Inflammatory macrophage treated with lipopolysaccharide for 1 hour (primary cell): ENCODE measurements at places on chromosomes 3 and 15.
A peak's percentile ranks its signal among the peaks of the same experiment; 100 is the strongest.

DNA sequence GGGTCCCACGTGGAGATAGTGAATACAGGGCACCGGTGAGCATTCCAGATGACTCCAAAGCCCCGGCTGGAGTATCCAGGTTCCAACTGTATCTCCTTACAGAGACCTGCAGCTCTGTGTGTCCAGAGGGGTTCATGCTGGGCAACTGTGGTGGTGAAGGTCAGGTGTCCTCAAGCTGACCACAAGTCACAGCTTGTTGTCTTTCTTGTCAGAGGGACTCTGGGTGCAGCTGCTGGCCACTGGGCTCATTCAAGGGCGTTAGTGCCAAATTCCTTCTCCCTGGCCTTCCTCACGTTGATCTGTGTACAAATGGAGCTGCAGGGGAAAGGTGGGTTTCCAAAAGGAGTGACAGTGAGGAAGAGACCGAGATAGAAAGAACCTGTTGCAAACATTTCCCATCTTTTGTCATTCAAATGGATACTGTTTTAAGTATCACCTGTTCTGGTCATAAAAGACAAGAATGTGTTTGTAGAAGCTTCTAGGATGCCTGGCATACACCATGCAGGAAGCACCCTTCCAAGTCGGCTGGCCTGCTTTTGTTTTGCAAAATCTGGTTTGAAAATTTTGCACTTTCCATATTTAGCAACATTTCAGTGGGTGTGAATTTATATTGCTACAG lies 52.5 kb downstream of the CEMIP start:
- no peak for DNase-seq

DNA sequence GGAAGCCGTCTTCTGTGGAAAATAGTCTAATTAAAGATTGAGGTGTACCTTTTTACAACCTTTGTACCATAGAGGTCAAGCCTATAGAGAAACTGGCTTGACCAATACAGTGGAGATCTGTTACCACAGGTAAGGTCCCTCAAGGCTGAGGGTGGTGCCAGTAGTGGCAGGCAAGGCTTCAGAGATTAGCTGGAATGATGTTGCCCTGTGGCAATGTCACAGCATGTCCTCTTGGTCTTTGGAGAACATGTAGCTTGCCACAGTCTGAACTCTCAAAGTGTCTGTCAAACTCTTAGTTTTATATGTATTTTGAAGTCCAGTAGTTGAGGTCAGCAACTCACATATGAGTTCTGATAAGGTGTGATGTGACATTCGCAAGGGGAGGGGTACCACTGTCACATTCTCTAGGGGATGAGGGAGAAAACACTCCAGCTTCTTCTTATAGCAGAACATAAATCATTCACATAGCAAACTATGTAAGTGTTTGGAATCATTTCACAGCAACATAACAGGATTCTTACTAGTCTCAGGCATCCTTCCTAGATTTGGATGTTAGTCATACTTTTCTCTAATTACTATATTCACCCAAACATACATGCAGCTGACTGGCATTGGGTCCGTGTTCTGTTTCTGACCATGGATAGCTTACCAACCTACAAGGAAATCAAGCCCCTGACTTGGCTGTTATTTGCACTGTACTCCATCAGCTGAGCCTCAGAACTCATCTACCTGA lies 173.6 kb downstream of the UBE2E2 start:
- DNase-seq = no peak

GRCh38 chr15:59557581-59557980 lies 54.0 kb upstream of the GCNT3 start:
- DNase-seq = no peak

- no peak for DNase-seq
Observed at GRCh38 chr15:62756995-62757360, 285.6 kb upstream of the TPM1 start.

DNA sequence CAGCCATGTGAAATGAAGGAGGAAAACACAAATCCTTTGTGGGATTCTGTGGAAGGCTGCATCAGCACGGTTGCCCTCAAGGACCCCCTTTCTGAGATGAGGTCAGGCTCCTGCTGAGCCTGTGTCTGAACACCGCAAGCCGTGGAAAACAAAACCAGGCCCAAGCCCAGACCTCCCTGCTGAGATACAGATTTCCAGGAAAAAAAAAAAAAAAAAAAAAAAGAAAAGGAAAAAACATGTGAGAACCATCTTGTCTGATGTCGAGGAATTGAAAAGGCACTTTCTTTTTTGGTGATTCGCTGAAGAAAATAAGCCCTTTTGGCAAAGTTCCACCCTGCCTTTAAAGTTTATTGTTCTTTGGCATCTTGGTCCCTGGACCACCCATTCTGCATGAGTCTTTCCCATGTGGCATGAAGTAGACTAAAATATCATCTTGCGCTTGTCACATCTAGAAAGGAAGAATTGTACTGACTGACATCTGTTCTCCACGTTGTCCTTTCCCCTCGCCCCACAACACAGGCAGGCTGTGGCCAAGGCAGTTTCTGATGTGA lies 117.6 kb downstream of the CHST2 start:
- DNase-seq = no peak

GRCh38 chr3:8456412-8456811 lies 45.2 kb upstream of the LMCD1 start:
- no peak for DNase-seq

DNA sequence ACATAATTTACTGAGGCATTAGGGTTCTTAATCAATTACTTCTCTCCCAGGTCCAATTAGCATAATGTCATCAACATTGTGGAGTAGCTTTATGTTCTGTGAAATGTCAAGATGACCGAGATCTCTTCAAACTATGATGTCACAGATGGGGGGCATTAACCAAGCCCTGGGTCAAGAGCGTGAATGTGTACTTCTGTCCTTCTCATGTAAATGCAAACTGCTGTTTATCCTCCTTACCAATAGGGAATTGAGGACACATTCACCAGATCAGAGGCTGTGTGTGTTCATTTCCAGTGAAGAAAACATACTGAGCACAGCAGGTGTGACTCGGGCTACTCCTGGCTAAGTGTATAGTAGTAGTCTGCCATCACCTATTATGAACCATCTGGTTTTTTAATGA lies 177.9 kb downstream of the MINAR1 start:
- DNase-seq = no peak

DNA sequence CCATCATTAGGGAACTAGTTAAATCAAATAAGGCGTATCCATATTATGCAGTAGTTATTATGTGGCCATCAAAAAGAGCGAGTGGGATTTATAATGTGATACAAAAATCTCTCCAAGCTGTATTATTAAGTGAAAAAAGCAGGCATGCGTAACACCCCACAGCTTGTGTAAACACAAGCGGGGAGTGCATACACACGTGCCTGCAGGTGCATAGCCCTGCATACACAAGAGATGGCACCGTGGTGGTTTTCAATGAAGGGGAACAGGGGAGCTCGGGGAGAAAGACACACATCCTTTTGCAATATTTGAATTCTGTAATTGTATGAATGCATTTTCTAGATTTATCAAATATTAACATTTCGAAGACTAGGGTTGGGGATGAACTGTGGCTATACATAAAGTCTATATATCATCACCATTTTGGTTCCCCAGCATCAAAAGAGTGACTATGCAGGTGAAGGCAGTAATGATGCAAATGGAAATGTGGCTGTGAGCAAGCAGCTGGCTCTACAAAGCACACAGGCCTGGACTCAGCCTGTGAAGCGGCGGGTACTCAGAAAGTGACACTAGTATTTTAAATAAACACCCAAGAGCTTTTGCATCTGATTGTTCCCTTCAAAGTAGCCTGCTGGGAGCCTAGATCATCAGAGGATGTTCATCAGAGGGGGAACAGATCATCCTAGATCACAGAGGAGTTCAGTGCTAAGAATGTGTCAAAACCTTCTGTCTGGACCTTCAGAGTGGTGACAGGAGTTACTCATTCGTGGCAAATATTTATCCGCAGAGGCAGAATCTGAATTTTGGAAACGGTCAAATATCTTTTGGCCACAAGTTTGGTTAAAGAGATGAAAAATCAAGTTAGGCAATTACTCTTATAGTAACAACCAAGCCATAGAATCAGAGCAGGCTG lies 9.4 kb upstream of the KIF7 start:
- no peak for DNase-seq

DNA sequence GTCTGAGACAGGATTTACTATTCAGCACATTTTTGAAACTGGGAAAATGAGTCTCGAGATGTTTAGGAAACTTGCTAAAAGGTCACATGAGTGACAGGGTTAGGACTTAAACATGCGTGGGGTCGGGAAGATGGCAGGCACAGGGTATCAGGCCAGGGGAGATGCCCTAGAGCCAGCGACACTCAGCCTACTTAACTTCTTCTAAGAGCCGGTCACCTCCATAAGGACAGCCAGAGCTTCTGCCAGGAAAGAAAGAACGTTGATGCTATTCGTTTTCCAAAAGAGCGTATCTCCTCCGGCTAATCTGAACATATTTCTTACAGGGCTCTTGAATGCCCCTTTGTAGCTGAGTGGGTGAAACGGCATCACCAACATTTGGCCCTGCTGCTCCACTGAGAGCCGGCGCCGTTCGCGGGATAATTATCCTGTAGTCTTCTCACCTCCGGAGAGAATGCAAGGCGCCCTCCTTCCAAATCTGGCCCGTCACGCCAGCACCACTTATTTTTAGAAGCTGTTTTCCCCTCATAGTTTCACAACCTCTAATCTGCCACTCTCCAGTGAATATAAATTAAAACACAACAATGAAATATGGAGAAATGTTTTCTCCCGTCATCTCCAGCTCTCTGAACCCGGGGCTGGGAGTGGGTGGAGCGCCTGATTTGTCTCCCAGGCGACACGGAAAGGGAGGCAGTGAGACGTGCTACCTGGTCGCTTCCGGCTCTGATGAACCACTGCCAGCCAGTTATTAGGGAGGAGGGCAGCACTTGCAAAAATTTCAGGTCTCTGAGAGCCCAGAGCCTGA lies 58.5 kb downstream of the LIPC start:
- no peak for DNase-seq

DNA sequence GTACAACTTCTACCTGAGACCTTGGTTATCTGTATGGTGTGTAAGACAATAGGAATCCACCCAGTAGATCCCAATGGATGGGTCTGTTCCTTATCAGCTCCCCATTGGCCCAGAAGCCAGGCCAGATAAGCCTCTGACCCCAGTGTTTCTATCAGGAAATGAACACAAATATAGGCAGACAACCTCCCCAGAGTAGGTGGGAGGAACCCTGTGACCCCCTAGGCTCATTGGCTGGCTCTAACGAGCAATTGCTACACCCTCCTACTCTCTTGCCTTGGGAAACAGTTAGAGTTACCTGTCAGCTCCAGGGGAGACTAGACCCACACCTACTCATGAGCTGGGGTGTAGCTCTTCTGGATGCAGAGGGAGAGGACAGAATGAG lies 299.9 kb downstream of the UACA start:
- peak; percentile 38 for DNase-seq

DNA sequence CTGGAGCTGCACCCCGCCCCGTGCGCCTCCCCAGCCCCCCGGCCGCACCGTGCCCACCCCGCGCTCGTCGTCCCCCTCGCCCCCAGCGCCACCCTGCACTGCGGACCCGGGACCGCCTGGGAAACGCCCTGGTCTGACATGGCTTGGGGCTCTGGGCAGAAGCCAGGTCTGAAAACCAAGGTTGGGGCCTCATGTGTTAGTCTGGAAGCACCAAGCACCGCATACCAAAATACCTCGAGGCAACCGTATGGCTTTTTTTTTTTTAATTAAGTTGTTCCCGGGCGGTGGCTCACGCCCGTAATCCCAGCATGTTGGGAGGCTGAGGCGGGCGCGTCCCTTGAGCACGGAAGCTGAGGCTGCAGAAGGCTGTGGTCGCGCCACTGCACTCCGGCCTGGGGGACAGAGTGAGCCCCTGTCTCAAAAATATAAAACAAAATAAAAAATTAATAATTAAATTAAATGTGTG lies 91.5 kb upstream of the CHD2 start:
- DNase-seq = peak; percentile 45

GRCh38 chr3:13040361-13041074 lies 32.7 kb downstream of the IQSEC1 start:
- DNase-seq = peak; percentile 55

DNA sequence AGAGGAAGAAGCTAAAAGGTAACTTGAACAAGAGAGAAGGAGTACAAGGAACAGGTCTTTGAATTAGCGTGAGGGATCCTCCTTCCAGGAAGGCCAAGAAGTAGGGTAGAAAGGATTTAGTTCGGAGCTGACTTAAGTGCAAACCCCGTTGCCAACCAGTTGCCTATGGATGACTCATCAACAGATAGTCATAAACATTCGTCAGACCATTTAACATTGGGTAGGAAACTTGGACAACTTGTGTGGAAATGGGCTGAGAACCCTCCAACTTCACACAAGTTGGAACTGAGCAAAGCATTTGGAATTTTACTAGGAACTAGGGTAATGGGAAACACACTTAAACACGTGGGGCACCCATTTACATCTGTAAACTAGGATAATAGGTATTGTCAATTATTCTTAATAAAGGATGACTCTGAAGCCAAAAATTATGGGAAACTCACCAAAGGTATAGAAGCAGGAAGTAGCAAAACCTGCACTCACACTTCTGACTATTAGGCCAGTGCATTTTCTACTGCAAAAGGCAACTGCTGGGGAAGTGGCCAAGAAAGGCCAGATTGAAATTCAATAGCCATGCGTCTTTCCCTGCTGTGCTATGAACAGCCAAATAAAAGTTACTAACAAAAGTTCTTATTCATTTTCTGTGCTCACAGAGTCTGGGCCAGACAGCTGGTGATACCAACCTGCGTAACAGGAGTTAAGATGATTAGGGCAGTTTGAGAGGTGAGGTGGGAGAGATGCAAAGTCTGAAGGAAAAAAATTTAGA lies 174.5 kb upstream of the TMC3 start:
- DNase-seq = no peak

DNA sequence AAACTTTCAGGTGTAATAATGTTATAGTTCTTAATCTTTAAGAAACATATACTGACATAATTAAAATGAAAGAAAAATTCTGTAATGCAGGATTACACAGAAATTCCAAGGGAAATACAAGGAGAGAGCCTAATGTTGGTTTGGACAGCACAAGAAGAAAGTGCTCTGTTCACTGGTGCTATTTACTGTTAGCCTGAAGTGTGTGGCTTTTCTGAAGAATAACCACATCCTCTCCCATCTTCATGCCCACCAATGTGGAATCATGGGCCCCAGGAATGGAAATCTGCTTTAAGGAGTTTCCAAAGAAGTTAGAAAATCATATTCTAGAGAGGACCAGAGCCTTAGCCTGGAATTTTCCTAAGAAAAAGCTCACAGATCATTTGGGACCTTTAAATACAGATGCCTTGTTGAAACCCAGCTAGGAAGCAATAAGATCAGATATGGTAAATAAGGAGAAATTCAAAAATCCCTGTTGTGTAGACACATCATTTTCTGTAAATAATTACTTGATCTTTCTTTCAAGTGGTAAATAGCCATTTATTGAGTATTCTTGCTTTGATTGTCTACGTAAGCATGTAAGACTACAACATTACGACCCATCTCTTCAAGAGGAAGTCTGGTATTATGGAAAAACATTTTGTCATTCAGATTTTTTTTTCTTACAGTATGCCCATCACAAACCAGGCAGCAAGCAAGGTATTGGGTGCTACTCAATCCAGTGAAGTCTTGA lies 10.3 kb upstream of the USP50 start:
- no peak for DNase-seq

- DNase-seq = no peak
Observed at GRCh38 chr3:158094235-158095110, 11.7 kb downstream of the SHOX2 start.
